ENCODE measurements at places on chromosomes 11 and 22.

- no peak for DNase-seq
Observed at GRCh38 chr11:61680622-61681221, 531 bp downstream of the DAGLA start.

DNA sequence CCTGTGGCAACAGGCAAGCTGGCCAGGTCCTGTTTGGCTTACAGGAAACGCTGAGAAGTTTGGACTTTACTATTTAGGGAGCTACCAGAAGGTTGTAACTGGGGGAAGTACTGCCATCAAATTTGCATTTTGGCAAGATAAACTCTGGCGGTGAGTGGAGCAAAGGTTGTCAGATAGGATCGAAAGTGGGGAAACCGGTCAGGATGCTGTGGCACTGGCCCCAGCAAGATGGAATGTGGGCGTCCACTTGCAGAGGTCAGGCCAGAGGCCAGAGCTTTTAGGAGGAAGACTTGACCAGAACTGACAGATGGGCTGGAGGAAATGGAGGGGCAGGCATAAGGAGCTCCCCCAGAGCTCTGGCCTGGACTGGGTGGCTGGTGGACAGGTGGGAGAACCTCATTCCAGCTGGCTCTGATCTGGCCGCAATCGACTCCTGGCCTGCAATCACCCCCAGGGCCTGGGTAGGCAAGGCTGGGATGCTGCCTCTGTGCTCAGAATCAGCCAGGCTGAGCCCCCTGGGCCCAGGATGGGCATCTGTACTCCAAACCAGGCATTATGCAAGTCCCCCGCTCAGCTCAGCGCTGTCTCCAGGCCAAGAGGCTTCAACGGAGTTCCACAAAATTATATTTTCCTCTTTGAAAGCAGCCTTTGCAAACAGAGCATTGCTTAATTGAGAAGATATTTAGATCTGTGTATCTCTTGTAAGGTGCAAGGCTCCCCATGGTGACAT lies 178.3 kb upstream of the NECTIN1 start:
- no peak for DNase-seq

- no peak for DNase-seq
Observed at GRCh38 chr22:22527312-22527711, 7.2 kb upstream of the ZNF280A start.

DNA sequence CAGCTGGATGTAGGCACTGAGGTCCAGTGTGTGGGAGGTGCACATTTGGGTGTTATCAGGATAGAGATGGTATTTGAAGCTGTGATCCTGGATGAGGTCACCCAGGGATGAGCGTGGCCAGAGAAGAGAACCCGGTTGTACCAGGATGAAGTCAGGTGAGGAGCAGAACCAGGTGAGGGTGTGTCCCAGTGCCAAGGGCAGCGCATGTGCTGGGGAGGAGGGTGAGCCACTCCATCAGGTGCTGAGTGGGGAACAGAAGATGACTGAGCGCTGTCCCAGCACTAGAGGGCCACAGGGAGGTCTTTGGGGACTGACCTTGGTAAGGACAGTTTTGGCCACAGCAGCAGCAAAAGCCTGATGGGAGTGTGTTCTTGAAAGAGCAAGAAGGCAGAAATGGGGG lies 2.7 kb downstream of the ARL2 start:
- no peak for DNase-seq

- DNase-seq: no peak
Observed at GRCh38 chr11:24609192-24610119, 112.6 kb downstream of the LUZP2 start.

DNA sequence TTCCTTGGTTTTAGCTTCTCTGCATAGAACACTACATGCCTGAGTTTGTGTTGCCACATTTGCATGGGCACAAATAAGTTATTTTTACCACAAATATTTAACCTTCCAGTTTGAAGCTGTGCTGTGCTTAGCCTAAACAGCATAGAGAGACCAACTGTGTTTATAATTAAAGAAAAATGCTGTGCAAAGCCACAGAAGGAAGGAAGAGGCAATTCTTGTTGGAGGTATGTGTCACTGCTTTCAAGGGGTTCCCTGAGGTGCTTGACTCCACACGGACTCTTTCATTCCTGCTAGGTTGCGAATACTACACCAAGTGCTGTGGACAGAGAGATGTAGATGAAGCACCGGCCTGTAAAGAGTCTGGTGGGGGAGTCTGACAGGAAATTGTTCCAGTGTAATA lies 47.6 kb upstream of the OLFML1 start:
- DNase-seq: no peak

DNA sequence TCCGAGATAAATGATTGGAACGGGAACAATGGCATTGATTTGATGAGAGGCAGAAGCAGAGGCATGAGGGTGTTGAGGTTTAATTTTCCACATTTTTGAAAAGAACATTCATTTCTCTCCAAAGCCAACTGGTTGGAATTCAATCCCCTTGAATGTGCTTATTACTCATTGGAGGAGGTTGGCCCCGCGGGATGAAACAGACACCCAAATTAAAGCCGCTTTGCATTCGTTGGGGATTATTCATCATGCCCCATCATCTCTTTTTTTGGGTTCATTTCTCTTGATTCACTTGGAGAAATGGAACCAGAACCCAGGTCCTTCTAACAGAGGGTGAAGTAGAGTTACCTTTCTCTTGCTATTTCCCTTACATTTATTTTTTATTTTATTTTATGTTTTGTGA lies 47.6 kb upstream of the PARVG start:
- no peak for DNase-seq

GRCh38 chr22:35930933-35931332 lies 97.7 kb downstream of the RBFOX2 start:
- DNase-seq: no peak

- DNase-seq: no peak
Observed at GRCh38 chr11:106461839-106462545, 384.5 kb downstream of the AASDHPPT start.

- no peak for DNase-seq
Observed at GRCh38 chr11:78420796-78421209, 3.2 kb upstream of the GAB2 start.

- DNase-seq: no peak
Observed at GRCh38 chr22:49096476-49096875, 731.2 kb downstream of the BRD1 start.

- DNase-seq: no peak
Observed at GRCh38 chr11:73520353-73521061, 77.4 kb downstream of the FAM168A start.

DNA sequence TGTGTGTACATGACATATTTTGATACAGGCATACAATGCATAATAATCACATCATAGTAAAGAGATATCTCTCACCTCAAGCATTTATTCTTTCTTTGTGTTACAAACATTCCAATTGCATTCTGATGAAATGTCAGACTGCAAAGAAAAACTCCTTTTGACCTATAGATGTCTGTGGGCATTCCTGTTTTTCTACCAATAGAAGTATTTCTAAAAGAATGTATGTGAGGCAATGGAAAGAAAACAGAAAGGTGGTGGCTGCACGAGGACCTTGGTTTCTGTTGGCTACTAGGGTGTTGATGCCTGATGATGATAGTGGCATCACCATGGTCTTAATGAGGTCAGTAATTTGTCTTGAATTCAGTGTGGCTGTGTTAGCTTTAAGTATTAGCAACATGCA lies 137.0 kb upstream of the ANO3 start:
- DNase-seq: no peak

DNA sequence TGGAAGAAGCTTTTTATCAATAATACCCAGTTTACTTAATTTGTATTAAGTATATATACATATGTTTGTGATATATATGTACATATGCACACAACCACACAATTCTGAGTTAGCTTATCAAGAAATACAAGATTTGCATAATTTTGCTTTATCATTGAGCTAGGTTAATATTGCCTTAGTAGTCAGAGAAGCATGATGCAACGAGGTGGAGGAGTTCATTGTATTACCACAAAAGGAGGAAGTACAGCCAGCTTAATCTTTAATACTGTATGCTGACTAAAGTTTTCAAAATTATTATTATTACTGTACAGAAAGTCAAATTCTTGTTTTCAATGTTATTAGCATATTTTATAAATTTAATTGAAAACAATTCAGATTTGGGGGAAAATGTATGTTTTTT lies 278.4 kb upstream of the PDGFD start:
- DNase-seq: no peak

DNA sequence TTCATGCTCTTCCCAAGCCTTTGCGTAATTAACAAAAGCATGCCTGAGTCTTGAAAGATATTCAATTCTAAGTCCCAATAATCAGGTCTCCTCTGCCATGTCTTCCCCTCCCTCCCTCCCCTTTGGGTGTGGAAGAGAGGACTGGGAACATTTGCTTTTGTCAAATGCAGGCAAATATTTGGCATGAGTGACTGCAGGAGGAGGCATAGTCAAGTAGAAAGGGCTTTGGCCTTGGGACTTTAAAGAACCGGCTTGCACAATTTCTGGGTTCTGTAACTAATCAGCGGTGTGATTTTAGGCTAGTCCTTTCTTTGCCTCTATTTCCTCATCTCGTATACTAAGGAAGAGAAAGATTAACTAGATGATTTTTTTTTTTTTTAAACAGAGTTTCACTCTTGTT lies 59.5 kb downstream of the SCN3B start:
- no peak for DNase-seq

- DNase-seq: no peak
Observed at GRCh38 chr11:13717331-13717730, 48.9 kb downstream of the FAR1 start.

- DNase-seq: no peak
Observed at GRCh38 chr22:38398609-38399461, 56.2 kb downstream of the KCNJ4 start.

DNA sequence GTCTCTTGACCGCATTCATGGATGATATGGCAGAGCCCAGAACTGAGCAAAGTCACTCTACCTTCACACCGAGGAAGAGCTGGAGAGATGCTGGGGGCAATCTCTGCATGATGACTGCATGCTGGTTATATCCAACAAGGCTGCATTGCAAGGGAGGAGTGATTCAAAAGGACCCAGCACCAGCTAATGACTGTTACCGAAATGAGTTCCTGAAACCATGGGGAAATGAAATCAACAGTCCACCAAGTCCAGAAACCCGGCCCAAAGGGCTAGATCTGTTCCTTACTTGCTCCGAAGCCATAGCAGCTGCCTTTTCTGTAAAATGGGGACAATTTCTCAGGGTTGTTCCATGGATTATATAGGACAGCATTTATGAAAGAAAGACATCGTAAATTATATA lies 1.2 kb upstream of the SMIM35 start:
- DNase-seq: no peak

GRCh38 chr11:119920666-119921387 lies 191.8 kb upstream of the NECTIN1 start:
- no peak for DNase-seq

- DNase-seq: no peak
Observed at GRCh38 chr11:68924073-68924925, 20.6 kb downstream of the IGHMBP2 start.

DNA sequence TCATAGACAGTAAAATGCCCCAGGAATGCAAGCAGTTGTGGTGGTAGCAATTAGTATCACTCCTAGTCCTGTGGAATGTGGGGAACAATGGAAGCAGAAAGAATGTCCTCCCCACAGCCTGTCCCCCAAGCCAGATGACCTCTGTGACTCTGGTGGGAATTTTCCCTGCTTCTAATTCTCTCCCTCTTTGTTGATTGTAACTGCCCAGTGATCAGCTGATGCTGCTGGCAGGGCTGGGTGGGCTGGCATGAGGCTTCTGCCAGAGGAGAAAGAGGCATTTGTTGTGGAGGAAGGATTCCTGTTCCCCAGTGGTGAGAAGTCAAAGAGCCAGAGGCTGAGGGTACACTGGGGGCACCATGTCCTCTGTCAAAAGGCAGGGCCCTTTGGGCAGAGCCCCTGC lies 116.7 kb upstream of the NCAM1 start:
- DNase-seq: no peak

DNA sequence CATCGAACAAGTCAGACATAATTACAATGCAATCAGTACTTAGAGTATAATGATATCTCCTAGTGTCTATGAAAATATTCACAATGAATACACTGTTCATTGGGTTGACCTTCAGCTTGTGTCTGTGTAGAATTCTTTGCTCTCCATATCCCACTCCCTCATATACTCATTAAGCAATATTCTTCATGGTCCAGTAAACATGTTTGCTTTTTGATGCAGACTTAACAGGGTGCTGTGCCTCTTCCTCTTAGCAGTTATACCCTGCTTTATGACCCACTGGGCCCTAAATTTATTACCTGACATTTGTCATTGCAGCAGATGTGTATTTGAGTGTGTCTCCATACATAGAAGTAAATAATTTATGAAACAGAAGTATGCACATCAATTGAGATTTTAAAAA lies 352.5 kb upstream of the CCDC179 start:
- DNase-seq: no peak

DNA sequence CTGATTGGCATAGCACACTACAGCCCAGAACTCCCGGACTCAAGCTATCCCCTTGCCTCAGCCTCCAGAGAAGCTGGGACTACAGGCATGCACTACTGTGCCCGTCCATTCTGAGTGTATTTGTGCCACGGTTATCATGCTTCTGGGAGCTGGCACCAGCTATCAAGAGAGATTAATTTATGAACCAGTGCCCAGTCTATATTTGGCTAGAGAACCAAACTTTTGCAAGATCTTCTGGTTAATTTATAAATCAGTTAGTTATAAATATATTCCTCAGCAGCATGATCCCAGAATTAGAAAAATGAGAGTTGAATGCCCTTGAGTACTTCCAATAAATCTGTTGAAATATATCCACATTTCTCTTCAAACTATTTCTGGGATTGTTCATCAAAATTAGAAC lies 67.5 kb upstream of the OR5AN1 start:
- no peak for DNase-seq

DNA sequence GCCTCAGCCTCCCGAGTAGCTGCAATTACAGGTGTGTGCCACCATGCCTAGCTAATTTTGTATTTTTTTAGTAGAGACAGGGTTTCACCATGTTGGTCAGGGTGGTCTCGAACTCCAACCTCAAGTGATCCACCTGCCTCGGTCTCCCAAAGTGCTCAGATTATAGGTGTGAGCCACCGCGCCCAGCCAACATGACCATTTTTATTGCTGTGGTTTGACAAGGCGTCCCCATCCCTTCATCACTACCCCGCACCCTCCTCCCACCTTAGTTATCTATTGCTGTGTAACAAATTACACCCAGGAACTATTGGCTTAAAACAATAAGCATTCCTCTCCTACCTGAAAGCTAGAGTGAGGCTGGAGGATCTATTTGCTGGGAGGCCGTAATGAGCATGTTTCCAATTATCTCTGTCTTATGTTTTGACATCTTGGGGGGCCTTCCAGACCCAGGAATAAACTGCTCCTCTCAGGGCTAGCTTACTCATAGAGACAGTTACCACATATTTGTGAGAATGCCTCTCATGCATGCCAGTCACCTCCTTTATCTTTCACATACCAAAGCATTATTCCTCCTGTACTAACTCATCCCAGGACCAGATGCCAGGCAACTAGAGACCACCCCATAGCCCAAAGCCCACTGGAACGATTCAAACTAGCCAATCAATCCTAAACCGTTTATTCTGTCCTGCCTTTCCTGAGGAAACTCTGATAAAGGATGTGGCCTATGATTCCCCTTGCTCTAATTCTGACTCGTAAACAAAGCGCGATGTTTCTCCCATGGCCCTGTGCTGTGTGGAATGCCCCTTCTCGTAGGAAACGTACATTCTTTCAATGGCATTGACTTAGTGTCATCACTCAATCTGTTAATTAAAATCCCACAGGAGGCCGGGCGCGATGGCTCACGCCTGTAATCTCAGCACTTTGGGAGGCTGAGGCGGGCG lies 19.4 kb downstream of the SNU13 start:
- DNase-seq: no peak

Data from SK-N-MC (cell line).